ENCODE measurements at places on chromosomes 11 and 22. TPM values are rescaled to one million over a fixed set of nuclear protein-coding genes. Genes with fewer than 3 reads are reported as not detected.

DNA sequence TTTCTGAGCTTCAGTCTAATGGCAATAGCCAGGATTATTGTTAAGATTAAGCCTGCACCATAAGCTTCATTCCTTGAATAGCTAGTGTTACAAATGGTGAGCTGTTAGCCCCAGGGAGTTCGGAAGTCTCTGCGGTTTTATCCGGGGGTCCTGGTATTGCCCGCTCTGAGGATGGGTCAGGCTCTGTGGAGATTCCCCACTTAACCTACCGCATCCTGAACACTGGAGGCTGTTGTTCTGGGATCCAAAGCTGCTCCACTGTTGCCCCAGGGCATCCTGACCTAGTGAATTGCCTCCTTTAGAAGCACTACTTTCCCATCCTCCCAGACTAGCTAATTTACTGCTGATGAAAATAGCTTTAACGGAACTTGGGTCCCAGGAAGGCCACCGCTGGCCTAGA lies 14.5 kb upstream of the PEX26 start:
- no peak for DNase-seq

DNA sequence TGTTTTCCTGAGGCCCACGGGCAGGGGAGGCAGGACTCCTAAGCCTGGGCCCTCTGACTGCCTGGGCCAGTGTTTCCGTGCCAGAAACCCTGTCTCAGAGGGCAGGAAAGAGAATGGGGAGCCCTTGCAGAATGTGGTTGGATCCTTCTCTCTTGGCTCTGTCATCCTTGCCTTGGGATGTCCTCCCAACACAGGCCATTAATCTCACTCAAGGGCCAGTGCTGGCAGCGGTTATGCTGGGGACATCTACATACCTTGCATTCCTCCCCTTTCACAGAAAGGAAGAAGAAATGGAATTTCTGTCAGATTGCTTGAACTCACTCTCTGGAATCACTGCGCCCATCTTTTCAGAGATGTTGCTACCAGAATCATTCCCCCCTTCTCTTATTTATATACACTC lies 296.9 kb downstream of the KIRREL3 start:
- no peak for DNase-seq

GRCh38 chr11:128361451-128362020 lies 225.8 kb downstream of the ETS1 start:
- DNase-seq: peak; percentile 59

- peak; percentile 71 for DNase-seq
These were observed 101.1 kb downstream of the GRIK4 start for GRCh38 chr11:120612513-120613263.

DNA sequence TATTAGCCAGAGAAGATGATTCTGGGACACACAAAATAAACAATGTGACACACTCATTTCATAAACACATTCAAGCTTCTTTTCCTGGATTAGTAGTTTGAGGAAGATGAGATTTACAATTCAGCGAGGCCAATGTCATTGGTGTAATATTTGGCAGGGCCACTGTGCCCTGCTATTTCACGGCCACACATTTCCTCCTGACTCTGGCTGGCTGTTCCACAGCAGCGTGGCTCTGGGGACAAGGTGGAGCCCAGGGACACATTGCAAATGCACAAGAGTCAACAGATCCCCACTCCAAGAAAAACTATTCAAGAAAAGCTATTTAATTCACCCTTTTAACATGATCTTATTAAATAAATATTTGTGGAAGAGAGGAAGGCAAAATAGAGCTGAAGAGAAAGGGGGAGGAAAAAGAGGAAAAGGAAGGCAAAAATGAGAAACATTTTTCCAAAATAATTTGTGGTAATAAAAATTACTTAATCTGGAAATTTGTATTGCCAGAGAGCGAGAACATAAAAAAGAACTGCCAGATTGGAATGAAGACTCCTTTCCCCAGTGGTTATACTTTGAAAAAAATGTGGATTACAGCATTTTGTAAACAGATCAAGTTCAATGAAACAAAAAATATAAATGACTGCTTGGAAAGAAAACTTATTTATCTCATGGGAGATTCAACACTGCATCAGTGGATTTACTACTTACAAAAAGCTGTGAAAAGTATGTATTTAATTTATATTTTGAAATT lies 27.1 kb downstream of the NXPE2 start:
- DNase-seq: no peak

GRCh38 chr22:45321827-45322226 lies 12.1 kb downstream of the FAM118A start:
- DNase-seq: no peak

DNA sequence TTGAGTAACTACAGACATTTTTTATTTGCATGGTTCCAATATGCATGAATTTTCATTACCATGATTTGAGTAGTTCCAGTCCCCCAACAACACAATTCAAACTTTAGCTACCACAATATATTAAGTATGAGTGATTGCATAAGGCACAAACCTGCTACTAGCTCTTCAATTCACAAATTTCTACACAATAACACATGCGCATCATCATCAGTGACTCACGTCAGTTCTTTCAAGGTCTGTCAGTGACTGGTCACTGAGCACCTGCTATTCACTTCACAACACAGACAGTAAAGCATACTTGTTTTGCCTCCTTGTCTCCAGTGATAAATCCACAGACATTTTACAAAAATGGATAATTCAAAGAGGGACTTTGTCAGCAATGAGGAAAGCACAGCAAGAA lies 435.1 kb upstream of the CCDC90B start:
- DNase-seq: no peak

- peak; percentile 79 for DNase-seq
These were observed 276.9 kb downstream of the FAM76B start for GRCh38 chr11:95512682-95513081.

DNA sequence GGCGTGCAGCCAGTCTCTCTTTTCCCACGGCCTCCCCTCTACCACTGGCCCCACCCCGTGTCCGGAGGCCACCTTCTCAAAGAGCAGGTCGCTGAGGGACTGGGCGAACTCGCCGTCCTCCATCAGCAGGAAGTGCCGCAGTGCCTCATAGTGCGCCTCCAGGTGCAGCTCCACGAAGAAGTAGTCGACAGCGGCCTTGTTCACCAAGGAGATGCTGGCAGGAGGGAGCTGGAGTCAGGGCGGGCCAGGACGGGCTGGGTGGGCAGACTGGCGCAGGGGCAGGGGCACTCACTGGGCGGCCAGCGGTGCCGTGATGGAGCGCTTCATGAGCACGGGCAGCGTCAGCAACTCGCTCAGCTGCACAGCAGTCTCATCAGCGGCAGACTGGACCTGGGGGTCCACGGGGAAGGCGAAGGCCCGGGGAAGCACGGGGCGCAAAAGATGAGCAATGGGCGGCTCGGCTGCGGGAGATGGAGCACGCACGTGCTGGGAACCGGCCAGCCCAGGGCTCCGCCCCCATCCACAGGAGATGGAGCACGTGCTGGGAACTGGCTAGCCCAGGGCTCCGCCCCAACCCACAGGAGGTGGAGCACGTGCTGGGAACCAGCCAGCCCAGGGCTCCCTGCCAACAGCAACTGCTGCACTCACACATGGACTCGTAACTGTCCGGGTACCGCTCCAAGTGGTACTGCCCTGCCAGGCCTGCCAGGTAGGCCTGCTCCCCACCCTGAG lies 18.4 kb downstream of the SELENOO start:
- DNase-seq: peak; percentile 83

GRCh38 chr11:116234989-116235568 lies 537.7 kb downstream of the BUD13 start:
- DNase-seq: no peak

GRCh38 chr11:121163658-121164308 lies 62.7 kb downstream of the TECTA start:
- DNase-seq: no peak

GRCh38 chr11:17171916-17172315 lies 35.9 kb downstream of the PIK3C2A start:
- no peak for DNase-seq

DNA sequence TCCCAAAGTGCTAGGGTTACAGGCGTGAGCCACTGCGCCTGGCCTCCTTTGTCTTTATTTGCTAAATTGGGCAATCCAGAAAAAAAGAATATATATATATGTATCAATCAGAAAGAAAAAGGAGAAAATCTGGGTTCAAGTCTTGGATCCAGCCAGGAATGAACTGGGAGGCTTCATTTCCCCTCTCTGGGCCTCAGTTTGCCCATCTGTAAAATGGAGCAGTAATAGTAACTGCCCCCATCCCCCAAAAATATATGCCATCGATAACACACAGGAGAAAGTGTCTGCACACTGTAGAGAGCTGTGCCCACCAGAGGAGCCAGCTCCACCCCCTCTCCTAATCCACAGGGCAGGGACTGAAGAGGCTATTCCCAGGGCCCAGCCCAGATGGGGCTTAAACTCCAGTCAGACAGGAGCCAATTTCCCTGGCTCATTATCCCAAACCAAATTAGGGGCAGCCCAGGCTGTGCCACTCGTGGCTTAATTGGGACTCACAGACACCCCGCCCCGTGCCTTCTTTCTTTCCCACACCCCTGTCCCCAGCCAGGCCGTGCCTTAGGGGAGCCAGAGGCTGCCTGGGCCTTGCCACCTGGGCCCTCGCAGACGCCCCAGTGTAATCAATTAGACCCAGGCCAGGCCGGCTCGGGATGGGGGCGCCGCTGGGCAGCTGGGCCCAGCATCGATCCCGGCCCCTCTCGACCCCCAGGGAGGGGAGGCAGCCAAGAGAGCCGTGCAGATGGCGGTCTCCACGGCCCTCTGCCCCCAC lies 171.5 kb downstream of the MN1 start:
- DNase-seq: no peak

DNA sequence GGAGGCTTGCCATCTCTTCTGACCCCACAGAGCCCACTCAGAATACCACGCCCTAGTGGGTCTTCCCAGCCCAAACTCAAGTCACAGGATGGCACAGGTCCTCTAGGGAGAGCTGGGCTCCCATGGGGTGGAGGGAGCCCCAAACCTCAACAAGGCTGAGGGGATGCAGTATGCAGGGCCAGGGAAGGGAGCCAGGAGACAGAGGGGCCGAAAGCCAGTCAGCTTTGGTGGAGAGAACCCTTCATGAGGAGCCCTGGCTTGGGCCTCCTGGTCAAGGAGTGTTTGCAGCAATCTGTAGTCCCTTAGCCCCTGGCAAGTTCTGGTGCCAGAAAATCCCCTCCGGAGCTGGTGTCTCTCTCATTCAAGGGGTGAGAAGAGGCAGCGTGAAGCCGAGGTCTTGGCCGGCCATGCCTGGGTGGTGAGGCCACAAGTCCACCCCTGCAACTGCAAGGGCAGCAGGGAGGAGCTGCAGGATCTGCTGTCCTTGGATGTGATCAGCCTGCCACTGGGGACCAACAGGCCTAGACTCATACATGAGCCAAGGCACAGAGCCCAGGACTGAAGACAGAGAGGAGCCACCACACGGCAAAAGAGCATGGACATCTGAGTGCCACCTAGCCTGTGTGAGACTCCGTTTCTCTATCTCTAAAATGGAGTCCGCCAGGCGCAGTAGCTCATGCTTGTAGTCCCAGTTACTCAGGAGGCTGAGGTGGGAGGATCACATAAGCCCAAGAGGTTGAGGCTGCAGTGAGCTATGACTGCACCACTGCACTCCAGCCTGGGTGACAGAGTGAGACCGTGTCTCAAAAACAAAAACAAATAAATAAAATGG lies 24.1 kb downstream of the NEAT1 start:
- no peak for DNase-seq

DNA sequence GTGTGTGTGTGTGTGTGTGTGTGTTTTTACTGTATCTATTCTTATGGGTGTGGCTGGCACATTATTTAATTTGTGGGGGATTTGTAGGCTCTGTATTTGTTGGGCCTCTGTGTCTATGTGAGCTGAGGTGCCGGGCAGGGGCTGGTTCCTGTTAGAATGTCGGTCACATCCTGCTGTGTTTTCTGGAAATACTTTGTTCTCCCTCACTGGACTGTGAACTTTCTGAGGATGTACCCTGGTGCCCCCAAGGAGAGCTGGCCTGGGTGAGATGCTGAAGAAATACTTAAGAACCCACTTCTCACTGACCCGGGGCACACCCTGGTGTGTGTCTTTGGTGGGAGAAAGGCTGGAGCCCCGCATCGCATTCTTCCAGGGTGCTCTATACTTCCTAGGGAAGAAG lies 28.6 kb downstream of the KIAA1671 start:
- no peak for DNase-seq

DNA sequence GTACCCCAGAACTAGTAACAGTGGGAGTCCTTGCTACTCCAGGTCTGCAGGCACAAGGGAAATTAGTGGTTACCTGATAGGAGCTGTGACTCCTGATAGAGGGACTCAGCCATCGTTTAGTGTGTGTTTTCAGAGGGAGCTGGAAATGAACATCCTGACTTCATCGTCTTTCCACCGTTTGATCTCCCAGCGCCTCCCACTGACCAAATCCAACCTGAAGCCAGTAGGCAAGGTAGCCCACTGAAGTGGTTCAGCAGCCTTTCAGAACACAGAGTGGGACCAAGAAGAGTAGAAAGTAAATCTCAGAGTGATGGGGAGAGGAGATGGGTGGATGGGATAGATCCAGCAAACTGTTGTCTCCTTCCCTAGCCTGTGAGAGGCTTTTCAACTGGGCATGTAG lies 385.9 kb downstream of the INSC start:
- DNase-seq: no peak

- DNase-seq: peak; percentile 48
These were observed 18.2 kb downstream of the ZBTB16 start for GRCh38 chr11:114077482-114078305.

- peak; percentile 33 for DNase-seq
These were observed 1422.4 kb downstream of the LRRC4C start for GRCh38 chr11:40037005-40037404.

GRCh38 chr11:126384449-126385070 lies 29.1 kb downstream of the ST3GAL4 start:
- no peak for DNase-seq

GRCh38 chr22:35561796-35562526 lies 21.3 kb downstream of the RASD2 start:
- peak; percentile 60 for DNase-seq

GRCh38 chr11:57214098-57214417 lies 23.0 kb downstream of the APLNR start:
- peak; percentile 17 for DNase-seq

- DNase-seq: no peak
These were observed 41.8 kb downstream of the GNB1L start for GRCh38 chr22:19812910-19813309.

GRCh38 chr11:118705111-118705741 lies 25.8 kb upstream of the TREH start:
- DNase-seq: no peak

- no peak for DNase-seq
These were observed 92.4 kb upstream of the TMEM45B start for GRCh38 chr11:129723146-129723760.

GRCh38 chr22:45993143-45993692 lies 16.3 kb upstream of the WNT7B start:
- no peak for DNase-seq

The RTN3 gene
- total RNA-seq: 85.4 TPM

The KRTAP5-10 gene
- not detected for total RNA-seq

The EMID1 gene
- total RNA-seq: 12.6 TPM

The BIK gene
- 2.0 TPM for total RNA-seq

The TOLLIP gene
- 33.3 TPM for total RNA-seq

The OR2AT4 gene
- not detected for total RNA-seq

The HSPB2 gene
- not detected for total RNA-seq

The OR5W2 gene
- total RNA-seq: not detected

The OR51I1 gene
- not detected for total RNA-seq

The KMT2A gene
- 30.6 TPM for total RNA-seq

The NNMT gene
- total RNA-seq: 115 TPM

All from hepatocyte (in vitro differentiated cells).